ENCODE measurements at places on chromosomes 5 and 9.

- DNase-seq = no peak
Measured at GRCh38 chr5:95951916-95952315, 9.7 kb downstream of the ELL2 start.

DNA sequence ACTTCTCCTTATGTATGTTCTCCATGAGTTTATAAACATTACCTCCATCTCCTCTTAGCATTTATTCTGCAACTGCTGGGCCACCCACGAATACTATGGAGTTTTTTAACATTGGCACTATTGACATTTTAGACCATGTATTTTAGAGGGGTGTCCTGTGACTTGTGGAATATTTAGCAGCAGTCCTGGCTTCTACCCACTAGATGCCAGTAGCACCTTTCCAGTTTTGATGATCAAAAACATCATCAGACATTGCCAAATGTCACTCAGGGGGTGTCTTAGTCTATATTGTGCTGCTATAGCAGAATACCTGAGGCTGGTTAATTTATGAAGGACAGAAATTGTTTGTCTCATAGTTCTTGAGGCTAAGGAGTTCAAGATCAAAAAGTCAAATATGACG lies 187.5 kb upstream of the RORB start:
- no peak for DNase-seq

DNA sequence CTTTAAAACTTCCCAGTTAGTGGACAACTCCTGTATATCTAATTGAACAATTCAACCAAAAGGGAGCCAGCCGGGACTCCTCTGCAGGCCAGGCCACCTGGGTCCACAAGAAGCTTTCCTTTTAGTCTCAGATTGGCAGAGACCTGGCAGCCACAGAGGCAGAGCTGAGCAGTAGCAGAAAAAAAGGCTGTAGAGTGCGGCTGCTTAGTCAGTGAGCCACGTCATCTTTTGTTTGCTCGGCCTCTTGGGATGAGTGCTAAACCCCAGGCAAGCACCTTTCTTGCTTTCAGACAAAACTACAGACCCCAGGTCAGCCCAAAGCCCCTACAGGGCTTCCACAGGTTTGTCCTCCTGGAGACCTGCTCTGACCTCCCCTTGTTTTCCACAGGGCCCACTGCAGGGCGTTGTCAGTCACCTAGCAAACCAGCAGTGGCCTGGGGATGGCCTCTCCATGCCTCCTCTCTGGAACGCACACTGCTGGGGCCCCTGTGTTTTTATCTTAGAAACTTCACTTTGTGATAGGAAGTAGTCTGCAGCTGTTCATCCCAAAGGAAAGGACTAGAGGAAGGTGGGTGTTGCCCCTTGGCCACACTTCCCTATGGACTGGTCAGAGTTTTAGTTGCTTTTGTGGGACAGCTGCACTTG lies 49.9 kb downstream of the SHB start:
- DNase-seq = peak; percentile 58

GRCh38 chr9:2466703-2467102 lies 154.9 kb upstream of the VLDLR start:
- DNase-seq = no peak

- DNase-seq = no peak
Measured at GRCh38 chr5:123116058-123116457, 27.0 kb downstream of the PRDM6 start.

GRCh38 chr5:143674469-143674786 lies 137.5 kb upstream of the HMHB1 start:
- no peak for DNase-seq

DNA sequence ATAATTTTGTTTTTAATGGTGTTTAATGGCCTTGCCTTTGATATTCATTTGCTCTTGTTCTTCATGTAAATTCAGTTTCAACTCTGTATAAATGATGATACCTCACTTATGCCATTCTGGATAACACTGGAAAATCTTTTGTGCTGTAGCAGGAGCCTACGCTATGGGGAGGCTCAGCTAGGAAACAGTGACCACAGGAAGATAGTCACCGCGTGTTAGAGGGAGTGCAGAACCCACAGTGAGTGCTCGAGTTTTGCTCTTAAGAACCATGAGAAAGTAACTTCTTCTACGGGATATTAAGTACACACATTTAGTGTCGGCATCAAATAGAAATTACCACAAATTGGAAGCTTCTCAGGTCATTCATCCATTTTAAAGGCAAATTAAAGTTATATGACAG lies 143.9 kb downstream of the IRX2 start:
- no peak for DNase-seq

DNA sequence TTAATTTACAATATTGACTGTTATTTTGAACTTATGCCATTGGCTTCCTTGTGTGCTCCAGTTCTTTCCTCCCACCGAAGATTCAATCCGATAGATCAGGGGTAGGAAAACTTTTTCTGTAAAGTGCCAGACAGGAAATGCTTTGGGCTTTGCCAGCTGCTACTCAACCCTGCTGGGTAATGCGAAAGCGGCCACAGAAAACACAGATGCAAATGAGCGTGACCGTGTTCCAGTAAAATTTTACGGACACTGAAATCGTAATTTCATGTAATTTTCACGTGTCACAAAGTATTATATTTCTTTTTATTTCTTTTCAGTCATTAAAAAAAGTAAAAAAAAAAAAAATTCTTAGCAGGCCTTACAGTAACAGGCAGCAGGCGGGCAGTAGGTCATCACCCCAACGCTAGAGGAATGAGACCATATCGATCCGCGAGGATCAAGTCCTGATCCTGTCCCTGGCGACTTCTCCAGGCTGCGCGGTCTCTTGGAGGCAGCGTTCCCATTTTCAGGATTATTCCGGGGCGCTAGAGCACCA lies 599 bp downstream of the NMRK1 start:
- DNase-seq = no peak

GRCh38 chr9:116274293-116274692 lies 120.7 kb downstream of the PAPPA start:
- DNase-seq = no peak

DNA sequence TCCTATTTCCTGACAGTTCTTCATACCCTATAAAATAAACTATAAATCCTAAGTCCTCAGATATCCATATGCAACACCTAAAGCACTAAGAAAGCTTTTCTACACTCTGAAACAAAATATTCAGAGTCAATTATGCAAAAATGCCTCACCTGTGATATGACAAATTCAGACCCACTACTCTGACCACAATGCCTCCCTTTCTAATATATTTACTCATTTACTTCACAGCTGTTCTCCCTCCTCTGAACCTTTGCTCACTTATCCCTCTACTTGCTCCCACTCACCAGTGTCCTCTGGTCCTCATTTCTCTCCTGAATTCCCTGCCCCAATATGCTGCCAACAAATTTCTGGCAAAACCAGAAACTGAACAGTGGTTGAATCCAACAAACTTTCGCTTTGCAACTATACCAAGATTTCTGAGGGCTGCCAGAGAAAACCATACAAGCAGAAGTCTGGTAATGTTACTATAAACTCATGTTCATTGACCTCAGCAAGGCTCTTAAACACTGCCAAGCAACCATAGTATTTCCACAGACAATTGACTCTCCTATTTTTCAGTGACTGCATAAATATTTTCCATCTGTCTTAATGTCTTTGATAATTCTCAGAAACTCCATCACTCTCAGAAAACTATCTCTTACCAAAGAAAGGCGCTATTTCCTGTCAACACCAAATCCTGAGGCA lies 7.1 kb downstream of the CCNH start:
- DNase-seq = no peak

DNA sequence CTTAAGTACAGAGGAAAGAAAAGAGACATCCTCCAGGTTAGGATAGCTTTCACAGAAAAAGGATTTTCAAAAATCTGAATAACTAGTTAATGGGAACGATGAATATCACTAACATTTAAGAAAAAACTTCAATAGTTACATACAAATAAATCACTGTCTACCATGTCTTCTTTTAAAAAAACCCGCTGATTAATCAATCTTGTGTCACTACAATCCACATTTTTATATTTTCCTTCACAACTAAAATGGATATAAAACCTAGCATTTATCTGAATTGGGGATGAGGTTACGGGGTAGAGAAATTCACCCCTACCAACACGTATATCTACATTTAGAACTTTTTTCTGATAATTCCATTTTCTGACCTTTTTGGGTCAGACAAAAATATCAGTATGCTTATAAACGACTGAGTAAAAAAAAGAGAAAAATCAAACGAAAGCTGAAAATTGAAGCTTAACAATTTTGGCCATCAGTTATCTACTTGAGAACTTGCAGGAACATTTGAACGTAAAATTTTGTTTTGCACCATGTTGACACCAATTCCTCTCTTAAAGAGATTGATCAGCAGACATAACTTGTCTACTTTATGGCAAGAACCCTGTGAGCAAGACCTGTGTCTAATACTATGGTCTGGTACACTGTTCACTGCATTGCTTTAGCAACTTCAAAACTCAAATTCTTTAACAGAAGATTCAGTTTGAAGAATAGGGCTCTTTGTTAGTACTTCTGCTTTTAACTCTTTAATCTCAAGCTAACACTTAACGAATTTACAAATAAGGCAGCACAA lies 4.8 kb downstream of the NR3C1 start:
- no peak for DNase-seq

DNA sequence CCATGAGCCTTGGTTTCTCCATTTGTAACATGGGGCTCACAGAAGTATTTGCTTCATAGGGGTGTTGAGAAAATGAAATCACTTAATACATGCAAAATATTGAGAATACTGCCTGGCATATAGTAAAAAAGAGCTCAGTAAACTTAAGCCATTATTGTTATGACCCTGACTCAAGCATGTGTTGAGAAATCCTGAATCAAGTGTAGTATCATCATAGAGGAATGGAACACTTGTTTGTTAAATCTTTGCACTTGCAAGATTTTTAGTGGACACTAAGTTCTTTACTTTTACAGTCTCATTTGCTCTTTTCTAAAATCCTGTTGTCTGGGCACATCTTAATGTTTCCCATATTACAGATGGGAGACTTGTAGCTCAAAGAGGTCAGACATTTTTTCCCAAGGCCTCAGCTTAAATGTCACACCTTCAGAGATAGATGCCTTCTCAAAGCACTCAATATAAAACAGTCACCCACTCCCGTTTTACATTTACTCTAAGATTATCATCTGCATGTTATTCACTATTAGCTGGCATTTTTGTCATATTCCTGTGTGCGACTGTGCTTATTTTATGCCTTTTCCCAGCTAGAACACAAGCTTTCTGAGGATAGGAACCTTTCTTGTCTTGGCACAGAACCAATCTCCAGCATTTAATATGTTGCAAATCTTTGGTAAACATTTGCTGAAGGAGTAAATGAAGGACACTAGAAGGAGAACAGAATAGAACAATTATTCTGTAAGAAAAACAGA lies 250.0 kb upstream of the TNC start:
- DNase-seq = no peak

DNA sequence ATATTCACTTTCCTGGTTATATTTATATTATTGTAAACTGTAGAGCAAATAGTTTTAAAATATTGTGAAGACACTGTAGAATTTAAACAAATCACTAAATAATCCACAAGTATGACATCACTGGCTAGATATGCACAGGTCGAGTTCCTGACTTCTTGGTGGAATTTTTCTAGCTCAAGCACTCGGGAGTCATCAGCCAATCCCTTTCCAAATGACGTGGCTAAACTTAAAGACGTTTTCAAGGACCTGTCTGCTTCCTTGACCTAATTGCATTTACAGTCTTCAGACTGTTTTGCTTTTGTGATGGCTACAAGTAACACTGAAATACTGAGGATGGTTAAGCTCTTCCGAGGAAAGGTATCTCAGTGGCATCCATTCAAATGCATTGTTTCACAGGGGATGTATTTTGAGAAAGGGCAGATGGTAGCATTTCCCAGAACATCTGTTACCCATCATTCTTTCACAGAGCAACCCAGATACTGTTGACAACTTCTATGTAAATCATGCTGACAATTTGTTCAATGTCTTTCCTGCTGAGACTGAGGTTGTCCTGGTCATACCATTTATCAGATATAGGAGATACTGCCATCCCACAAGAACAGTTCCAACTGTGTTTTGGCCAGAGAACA lies 262.8 kb downstream of the CDH10 start:
- no peak for DNase-seq

DNA sequence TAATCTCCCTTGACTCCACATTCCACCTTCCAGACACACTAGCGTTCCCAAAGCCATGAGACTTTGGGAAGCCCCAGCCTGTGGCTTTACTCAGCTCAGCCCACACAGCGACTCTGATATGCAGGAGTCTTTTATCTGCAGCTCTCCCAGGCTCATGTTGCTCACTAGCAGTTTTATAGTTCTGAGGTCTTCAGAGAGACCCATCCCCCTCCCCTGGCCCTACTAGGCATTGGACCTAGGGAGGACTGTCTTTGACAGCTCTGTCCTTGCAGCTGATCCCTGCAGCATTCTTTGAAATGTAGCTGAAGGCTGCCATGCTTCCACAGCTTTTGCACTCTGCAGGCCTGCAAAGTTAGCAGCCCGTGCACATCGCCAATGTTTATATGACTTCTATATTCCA lies 19.9 kb upstream of the CYLC2 start:
- no peak for DNase-seq

GRCh38 chr5:132467287-132467984 lies 23.1 kb downstream of the IRF1 start:
- no peak for DNase-seq

GRCh38 chr9:137952976-137953666 lies 75.5 kb downstream of the CACNA1B start:
- no peak for DNase-seq

DNA sequence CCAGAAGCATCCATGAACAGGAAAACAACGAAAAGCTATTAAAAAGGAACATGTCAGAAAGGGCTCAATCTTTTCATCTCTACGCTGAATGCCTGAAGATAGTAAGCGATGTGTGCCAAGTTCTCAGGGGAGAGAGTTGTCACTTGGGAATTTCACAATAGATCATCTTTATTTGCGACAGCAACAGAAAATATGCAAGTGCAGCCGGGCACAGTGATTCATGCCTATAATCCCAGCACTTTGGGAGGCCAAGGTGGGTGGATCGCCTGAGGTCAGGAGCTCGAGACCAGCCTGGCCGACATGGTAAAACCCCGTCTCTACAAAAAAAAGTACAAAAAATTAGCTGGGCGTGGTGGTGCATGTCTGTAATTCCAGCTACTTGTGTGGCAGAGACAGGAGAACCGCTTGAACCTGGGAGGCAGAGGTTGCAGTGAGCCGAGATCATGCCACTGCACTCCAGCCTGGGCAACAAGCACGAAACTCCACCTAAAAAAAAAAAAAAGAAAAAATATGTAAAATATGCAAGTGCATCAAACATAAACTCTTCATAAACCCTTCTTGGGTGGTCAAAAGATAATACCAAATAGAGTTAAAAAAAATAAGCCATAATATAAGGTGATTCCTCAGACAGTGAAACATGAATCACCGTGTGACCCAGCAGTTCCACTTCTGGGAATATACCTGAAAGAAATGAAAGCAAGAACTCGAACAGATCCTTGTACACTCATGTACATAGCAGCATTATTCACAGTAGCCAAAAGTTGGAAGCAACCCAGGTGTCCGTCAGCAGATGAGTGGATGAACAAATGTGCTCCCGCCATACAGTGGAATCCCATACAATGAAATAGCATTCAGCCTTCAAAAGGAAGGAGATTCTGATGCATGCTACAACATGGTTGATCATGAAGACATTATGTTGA lies 16.2 kb downstream of the SFXN1 start:
- no peak for DNase-seq

GRCh38 chr5:113292462-113292861 lies 142.3 kb downstream of the TSSK1B start:
- peak; percentile 12 for DNase-seq

GRCh38 chr9:123568691-123569688 lies 213.0 kb downstream of the CRB2 start:
- DNase-seq = peak; percentile 73

- peak; percentile 81 for DNase-seq
Measured at GRCh38 chr5:136769900-136770684, 404.7 kb upstream of the TRPC7 start.

Data from retina (tissue), 1 donor.